Fibroblast of lung (primary cell): ENCODE measurements at places on chromosomes 2 and 18. TPM values are rescaled to one million over a fixed set of nuclear protein-coding genes. Genes with fewer than 3 reads are reported as not detected.

Gene LYG1
- total RNA-seq: 0.26 and 0.50 TPM in 2 replicates

Gene SCYGR4
- total RNA-seq: not detected in 2 replicates

DNA sequence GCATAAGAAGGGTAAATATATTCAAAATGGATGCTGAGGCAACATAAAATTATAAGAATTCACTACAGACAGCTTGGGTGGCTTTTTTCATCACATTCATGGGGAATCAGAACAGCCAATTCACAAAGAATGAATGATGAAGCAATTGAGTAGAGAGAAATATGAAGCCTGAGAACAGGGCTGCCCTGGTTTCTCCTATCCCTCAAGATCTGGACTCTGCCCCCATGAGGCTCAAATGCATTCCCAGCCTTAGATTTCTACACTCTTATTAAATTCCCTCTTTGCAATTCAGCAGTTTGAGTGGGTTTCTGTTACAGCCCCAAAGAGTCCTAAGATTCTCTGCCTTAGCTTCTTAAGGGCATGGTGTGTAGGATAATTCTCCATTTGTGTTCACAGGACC lies 172.5 kb downstream of the MAIP1 start:
- no peak overlapping the region for H3K4me3 ChIP-seq
- peak; percentile 22 for DNase-seq
- H3K27me3 ChIP-seq: no peaks in the 10 kb centered on the region
- H3K27ac ChIP-seq: no peak overlapping the region
- H3K36me3 ChIP-seq: no peaks in the 10 kb centered on the region

DNA sequence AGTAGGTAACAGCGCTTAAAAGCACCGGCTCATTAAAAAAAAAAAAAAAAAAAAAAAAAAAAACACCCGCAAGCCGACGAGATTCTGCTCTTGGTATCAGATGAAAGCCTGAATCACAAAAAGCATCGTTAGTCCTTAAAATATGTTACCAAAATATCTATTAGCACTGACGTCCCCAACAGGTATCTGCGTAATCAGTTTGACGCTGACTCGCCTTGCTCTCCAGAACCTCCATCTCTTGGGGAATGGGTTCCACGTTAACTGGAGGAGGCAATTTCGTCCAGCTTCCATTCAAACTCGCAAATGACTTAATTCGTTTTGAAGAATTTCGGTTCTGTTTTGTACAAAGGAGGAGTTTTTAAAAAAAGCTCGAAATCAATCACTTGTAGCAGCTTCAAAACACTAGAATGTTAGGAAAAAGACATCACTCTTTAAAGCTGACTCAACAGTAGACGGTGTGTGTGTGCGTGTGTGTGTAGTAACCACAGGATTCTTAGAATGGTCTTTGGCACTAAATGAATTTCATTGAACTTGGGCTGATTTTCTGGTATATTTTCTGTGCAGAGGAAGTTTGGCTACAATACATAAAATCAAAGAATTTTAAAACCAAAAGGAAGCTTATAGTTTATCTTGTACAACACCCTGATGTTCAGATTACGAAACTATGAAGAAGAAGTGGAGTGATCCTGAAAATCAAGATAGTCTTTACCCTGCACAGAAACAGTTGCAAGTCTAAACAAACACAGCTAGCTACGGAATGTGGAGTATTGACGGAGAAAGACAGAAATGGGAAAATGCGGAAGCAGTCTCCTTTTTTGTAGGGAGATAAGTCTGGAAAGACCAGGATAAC lies 1.1 kb upstream of the PGAP1 start:
- H3K27me3 ChIP-seq: no peaks in the 10 kb centered on the region
- peaks cover 2% of the 10 kb centered on the region for H3K4me1 ChIP-seq
- H3K36me3 ChIP-seq: no peaks in the 10 kb centered on the region
- peak overlapping the region; percentile 75 for H3K4me3 ChIP-seq
- DNase-seq: peak; percentile 84

Gene PLEKHB2
- total RNA-seq: 75.8 and 94.0 TPM in 2 replicates

- H3K4me3 ChIP-seq: no peak overlapping the region
- DNase-seq: peak; percentile 27
- H3K4me1 ChIP-seq: no peaks in the 10 kb centered on the region
- H3K27ac ChIP-seq: no peak overlapping the region
- no peaks in the 10 kb centered on the region for H3K27me3 ChIP-seq
Measured at GRCh38 chr2:175852879-175853615, 149.0 kb downstream of the LNPK start.

DNA sequence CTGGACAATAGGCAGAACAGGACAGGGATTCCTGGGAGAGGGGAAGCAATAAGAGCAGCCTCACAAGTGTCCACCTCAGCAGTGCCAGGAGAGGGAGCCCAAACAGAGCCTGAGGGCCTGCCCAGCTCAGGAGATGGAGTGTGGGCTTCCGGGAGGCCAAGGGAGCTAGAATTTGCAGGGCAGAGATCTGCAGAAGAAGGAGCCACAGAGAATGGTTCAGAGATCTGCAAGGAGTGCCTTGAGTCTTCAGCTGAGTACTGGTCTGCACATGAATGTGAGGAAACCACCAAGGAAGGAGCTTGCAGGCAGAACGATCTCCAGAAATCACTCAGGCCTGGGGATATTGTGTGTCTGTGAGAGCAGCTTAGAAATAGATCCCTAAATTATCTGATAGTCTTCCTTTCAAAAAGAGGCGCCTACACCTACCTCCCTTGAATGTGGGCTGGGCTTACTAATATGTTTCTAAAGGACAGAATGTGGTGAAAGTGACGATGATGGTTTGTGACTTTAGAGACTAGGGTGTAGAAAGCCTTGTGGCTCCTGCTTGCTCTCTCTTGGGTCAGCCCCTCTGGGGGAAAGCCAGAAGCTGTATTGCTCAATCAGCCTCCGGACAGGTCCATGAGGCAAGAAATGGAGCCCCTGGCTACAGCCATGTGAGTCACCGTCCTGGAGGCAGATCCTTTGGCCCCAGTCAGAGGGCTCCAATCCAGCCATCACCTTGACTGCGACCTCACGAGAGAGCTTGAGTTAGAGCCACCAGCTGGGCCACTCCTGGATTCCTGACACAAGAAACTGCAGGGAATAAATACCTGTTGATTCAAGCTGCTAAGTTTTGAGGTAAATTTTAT lies 7.6 kb upstream of the LPIN1 start:
- H3K36me3 ChIP-seq: no peaks in the 10 kb centered on the region
- H3K27me3 ChIP-seq: no peaks in the 10 kb centered on the region
- H3K27ac ChIP-seq: no peak overlapping the region

Gene TMEM37
- total RNA-seq: 0.99 and 2.6 TPM in 2 replicates
